ENCODE measurements at places on chromosomes 2 and 18.

DNA sequence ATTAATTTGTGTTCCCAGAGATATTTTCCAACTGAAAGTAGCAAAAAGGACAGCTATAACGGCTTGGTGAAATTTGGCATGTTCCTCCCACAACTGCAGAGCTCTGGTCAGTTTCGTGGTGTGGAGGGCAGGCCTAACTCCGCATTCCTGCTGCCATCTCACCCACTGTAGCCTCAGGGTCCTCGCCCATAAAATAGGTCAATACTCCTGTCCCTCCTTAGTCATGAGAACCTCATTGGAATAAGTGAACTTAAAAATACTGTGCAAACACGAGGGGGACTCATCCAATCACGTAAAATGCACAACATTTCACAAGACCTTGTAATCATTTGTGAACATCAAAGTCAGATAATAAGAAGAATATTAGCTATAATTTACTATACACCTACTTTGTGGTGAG is 143.5 kb upstream of the NCKAP5 start:
- no peak for DNase-seq

DNA sequence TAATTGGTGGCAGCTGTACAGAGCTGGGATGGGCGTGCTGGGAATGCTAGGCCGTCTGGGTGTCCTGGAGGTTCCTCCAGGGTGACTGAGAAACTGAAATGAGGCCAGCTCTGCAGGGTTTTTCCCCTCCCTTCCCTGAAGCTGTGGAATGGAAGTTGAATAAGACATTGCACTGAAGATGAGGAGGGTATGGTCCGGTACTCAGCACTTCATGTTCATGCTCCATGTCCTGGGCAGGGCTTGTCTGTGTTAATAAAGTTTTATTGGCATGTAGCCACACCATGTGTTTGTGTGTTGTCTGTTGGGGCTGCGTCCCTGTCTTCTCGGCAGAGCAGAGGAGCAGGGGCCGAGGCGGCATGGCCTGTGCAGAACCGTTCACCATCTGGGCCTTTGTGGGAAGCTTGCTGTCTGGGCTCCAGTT is 154.0 kb downstream of the LDLRAD4 start:
- no peak for DNase-seq

DNA sequence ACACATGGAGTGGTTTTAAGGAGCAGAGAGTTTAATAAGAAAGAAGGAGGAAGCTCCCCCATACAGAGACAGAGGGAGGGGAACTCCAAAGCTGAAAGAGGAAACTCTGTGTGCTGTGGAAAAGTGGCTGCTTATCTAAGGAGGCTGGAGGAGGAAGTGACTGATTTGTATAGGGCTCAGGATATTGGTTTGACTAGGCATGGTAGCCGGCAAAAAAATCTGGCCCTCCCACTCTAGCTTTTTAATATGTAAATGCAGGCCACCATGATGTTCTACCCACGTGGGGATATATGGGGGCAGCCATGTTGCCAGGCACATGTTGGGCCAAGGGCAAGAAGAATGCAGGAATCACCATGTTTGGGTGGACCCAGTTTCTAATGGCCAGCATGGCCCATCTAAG is 64.3 kb downstream of the HNMT start:
- no peak for DNase-seq

DNA sequence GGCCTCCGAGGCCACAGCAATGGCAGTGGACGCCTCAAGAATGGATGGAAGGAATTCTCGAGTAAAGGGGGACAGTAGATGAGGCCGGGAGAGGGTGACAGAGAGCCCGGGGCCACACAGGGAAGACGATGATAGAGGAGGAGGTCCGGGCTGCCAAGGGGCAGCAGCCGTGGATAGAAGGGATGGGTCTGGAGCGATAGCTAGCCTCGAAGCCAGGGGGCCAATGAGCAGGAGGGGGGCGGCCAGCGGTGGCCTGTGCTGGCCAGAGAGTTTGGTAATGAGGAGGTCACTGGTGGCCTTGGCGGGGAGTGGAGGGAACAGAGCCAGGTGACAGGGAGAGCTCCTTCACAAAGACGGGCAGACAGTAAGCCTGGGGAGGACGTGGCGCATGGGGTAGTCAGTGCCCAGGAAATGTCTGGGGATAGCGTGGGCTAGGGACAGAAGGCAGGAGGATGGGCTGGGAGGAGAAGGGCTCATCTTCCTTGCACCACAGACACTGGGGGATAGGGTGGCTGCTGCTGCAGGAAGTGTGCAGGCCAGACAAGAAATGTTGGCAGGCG is 87.8 kb upstream of the ASB18 start:
- DNase-seq: no peak

DNA sequence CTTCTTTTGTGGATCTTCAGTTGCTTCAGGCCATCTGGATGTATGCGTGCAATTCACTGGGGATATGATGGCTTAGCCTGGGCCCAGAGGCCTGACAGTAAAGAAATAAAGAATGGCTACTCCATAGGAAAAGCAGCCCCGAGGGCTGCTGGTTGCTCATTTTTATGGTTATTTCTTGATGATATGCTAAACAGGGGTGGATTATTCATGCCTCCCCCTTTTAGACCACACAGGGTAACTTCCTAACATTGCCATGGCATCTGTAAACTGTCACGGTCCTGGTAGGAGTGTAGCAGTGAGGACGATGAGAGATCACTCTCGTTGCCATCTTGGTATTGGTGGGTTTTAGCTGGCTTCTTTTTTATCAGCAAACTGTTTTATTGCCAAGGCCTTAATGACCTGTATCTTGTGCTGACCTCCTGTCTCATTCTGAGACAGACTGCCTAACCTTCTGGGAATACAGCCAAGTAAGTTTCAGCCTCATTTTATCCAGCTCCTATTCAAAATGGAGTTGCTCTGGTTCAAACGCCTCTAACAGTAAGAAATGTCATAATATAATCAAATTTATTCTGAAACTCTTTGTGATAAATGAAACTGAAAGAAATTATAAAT is 60.5 kb downstream of the DSEL start:
- no peak for DNase-seq

GRCh38 chr18:10291568-10291981 is 162.9 kb upstream of the APCDD1 start:
- no peak for DNase-seq

- no peak for DNase-seq
Measured at GRCh38 chr2:217301142-217301925, 441.5 kb upstream of the TNP1 start.

DNA sequence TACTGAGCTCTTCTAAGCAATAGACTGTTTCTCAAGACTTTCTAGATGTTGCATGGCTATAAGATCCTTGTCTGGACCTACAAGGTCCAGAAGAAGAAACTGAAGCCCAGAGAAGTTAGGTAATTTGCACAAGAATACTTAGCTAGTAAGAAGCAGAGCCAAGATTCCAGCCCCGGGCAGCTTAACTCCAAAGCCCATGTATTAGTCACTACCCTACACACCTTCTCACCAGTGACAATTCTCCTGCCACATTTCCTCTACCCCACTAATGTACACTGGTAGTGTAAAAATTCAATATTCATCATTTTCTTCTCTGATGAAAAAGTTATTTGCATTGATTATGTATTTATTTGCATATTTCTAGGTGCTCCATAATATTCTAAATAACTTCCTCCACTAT is 95.5 kb upstream of the CREB1 start:
- no peak for DNase-seq

DNA sequence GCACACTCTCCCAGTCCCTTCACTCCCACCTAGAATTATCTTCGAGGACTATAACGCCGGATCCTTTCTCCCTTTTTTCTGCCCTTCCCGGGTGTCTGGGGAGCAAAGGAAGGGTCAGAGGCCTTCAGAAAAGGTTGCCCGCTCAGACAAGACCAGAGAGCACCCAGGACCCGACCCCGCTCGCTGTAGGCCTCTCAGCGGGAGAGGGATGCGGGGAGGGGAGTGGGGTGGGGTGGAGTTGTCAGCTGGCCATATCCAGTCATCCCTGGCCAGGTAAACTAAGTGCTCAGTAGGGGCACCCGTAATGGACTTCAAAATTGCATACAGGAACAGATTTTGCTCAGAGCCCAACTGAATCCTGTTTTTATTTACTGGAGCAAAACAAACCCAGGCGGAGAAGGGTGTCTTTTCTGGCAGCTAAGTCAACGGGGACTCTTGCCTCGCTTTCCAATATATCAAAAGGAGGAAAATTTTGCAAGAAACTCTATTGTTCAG is 65.0 kb downstream of the NOL4 start:
- DNase-seq: no peak

DNA sequence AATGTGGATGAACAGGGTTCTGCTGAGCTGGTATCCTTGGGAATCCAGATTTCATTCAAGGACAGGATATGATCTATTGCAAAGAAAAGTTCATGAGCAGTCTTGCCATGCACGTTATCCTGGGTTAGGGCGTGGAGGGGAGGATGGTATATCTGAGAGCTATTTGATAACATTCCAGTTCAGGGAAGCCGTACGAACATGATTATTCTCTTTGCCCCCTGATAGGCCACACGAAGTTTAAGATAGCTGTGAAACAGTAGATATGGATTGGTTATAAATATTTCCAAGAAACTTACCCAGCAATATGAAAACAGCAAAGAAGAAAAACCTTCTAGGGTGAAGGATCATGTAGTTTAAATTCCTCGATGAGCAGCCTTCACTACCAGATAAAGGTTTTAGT is 171.9 kb downstream of the LTBP1 start:
- no peak for DNase-seq

- DNase-seq: no peak
Measured at GRCh38 chr2:173157676-173158293, 82.1 kb downstream of the MAP3K20 start.

- DNase-seq: no peak
Measured at GRCh38 chr2:237150186-237150585, 64.5 kb downstream of the COPS8 start.

GRCh38 chr2:238906254-238906935 is 58.5 kb downstream of the TWIST2 start:
- no peak for DNase-seq

DNA sequence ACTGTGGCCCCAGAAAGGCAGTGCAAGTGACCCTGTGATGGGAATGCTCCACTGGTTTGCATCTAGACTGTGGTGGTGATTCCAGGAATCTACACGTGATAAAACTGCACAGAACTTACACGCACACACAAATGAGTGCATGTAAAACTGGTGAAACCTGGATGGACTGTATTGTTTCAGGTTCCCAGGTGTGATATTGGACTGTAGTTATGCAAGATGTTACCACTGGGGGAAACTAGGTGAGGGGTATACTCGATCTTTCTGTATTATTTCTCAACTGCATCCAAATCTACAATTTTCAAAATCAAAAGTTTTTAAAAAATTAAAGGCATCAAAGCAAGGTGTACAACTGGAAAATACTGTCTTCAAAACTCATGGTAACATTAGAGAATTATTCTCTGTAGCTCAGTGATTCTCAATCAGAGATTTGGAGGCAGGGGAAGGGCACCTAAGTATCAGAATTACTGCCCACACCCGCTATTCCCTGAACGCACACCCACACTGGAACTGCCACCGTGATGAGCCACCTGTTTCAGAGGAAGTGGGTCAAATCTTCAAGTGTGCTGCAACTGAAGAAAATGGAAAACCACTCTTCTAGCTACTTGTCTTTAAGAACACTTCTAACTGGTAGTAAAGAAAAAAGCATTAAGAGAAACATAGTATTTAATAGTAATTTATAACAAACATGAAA is 26.7 kb downstream of the PTPN2 start:
- no peak for DNase-seq

DNA sequence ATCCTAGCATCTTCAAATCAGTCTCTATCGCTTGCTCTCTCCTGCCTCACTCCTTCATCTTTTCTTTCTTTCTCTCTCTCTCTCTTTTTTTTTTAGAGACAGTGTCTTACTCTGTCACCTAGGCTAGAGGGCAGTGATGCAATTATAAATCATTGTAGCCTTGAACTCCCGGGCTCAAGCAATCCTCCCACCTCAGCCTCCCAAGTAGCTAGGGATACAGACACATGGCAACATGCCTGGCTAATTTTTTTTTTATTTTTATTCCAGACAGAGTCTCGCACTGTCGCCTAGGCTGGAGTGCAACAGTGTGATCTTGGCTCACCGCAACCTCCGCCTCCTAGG is 10.6 kb upstream of the SLC66A3 start:
- DNase-seq: no peak

DNA sequence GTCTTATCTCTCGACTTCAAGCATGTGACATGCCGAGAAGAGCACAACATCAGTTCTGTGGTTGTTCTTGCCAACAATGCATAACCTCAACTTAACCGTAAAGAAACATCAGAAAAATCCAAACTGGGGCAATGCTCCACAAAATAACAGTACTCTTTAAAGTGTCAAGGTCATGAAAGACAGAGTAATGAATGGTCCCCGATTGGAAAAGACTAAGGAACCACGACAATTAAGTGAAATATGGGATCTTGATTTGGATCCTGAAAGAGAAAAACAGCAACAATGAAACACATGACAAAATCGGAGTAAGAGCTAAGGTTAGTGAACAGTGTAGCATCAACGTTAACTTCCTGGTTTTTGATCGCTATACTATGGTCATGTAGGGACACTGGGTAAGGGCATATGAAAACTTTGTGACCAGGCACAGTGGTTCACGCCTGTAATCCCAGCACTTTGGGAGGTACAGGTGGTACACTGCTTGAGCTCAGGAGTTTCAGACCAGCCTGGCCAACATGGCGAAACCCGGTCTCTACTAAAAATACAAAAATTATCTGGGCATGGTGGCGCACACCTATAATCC is 55.2 kb downstream of the UNC50 start:
- DNase-seq: no peak

- no peak for DNase-seq
Measured at GRCh38 chr18:66874375-66874774, 270.5 kb upstream of the CDH19 start.

DNA sequence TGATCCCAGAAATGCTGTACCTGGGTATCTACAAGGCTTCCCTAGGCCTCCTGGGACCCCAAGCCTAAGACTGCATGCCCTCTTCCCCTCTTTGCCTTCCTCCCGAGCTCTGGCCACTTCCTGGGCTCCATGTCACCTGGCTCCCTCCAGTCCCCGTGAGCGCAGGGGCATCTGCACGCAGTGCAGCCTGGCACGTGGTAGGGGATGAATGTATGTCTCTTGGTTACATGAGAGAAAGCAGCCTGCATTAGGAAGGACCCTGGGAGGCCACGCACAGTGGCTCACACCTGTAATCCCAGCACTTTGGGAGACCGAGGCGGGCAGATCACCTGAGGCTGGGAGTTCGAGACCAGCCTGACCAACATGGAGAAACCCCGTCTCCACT is 15.8 kb downstream of the PASK start:
- DNase-seq: no peak

GRCh38 chr2:231246171-231246842 is 47.9 kb downstream of the ARMC9 start:
- DNase-seq: no peak

DNA sequence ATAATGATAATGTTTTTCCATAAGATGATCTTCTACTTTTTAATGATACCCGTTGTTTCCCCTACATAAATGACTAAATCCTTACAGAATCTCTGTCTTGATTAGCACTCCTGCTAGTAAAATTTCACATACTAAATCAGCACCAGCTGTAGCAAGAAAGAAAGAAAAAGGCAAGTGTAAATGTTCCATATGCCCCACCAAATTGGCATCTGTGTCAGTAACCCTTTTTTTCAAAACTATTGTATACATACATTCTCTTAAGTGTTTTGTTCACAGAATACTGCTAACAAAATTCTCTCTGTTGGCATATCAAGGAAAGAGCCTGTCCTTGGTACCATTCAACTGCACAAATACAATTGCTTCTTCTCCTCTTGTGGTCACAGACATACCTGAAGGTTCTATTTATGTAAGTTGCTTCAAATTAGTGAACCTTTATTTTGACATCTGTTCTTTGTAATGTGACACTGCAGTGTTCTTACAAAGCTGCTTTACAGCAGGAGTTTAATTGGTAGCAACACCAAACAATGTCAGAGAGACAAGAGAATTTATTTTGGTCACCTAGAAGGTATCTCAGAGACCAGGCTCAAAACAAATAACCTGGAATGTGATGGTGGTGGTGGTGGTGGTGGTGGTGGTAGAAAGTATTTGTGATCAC is 641.9 kb downstream of the ZEB2 start:
- DNase-seq: no peak
